ENCODE measurements at places on chromosomes 4 and X. TPM values are rescaled to one million over a fixed set of nuclear protein-coding genes. Genes with fewer than 3 reads are reported as not detected.

Gene CTAG2
- not detected for total RNA-seq

DNA sequence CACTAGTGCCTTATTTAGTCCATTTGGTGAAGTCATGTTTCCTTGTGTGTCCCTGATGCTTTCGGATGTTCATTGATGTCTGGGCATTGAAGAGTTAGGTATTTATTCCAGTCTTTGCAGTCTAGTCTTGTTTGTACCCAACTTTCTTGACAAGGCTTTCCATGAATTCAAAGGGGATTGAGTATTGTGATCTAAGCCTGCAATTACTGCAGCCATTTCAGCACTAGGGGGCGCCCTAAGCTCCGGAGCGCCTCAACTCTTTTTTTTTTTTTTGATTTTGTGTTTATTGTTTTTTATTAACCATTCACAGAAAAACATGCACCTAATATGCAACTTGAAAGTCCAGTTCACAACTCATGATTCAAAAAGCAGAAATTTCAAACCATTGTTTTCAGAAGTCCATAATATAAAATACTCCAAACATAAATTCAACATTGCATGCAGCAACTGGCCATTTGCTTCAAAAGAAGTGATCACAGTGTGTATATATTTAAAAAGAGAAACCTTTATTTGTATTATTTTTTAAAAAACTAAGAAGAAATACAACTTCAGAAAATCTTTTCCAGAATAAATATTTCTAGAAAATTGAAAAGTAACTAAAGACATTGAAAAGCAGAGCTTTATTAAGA is 59.2 kb downstream of the PTPN13 start:
- no peak for DNase-seq

GRCh38 chr4:2163311-2163821 is 78.6 kb downstream of the HAUS3 start:
- no peak for DNase-seq

DNA sequence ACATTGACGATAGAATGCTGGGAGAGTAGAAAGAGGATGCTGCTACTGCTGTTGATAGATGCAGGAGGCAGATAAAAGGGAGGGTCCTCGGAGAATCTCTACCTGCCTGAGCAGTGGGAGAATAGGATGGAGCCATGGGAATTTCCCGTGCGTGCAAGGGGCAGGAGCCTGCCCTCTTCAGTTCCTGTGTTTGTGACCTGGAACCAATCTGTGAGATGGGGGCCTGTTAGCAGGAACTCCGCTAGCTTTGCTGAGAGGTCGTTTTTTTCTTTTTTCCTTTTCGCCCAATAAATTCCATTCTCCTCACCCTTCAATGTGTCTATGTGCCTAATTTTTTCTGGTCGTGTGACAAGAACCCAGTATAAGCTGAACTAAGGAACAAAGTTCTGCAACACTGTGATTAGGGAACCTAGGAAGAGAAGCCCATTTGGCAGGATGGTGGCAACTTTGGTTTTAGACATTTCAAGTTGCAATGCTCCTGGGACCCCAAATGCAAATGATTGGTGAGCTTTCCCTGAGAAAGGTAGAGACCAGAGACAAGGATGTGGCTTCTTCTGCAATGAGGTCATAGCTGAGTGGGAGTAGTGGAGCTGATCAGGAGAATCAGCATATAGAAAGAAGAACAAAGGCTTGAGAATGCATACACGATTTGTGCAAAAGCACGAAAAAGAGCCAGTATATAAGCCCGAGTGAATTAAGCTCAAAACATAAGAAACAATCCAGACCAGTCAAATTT is 23.9 kb downstream of the SLC39A8 start:
- no peak for DNase-seq

GRCh38 chrX:77548751-77549150 is 101.6 kb downstream of the FGF16 start:
- no peak for DNase-seq
